Natural killer cell treated with Interleukin-12 subunit alpha and Interleukin-12 subunit beta and Interleukin-15 and Interleukin-18, amount 100 ng/mL, for 72 hours (primary cell): ENCODE measurements at places on chromosomes 7 and 10. TPM values are rescaled to one million over a fixed set of nuclear protein-coding genes. Genes with fewer than 3 reads are reported as not detected.

DNA sequence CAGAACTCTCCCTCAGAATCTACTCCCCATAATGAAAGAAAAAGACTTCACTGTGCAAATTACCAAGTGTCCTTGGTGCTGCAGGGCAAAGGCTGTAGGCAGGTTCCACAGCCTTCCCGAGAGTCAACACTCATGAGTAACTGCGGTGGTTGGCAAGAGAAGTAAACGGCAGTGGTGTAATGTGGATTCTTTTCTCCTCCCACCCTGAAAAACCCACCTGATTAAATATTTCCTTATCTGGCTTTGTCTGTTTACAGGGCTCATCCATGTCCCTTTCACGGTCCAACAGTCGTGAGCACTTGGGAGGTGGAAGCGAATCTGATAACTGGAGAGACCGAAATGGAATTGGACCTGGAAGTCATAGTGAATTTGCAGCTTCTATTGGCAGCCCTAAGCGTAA, 300.9 kb downstream of the BICC1 start:
- DNase-seq: no peak

DNA sequence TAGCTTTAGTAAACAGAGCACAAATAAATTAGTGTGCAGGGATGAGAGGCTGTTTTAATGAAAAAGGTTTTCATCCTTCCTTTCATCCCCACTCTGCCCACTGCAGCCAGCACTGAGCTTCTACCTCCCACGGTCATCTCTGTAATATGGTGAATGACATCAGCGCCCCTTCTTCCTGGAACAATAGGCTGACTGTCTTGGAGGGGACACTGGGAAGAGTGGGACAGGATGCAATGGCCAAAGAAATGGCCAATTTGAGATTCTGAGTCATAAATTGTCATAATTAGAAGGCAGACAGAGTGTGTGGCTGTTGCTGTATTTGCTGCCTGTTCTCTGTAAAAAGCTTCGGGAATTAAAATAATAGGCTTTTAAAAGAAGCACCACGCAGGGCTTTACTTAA, 126.7 kb upstream of the CALN1 start:
- DNase-seq: no peak

- DNase-seq: no peak
Measured at GRCh38 chr10:11442001-11442773, 169.3 kb downstream of the USP6NL start.

- no peak for DNase-seq
Measured at GRCh38 chr10:84244651-84245270, at the start of gene RGR. Gene RGR, plus strand, starts transcription at chr10:84245053. Its CDS starts 38 bp downstream, at chr10:84245091.

- no peak for DNase-seq
Measured at GRCh38 chr10:71094712-71095390, 117.5 kb upstream of the UNC5B start.

GRCh38 chr7:74606101-74606908, 51.2 kb upstream of the GTF2I start:
- DNase-seq: no peak

DNA sequence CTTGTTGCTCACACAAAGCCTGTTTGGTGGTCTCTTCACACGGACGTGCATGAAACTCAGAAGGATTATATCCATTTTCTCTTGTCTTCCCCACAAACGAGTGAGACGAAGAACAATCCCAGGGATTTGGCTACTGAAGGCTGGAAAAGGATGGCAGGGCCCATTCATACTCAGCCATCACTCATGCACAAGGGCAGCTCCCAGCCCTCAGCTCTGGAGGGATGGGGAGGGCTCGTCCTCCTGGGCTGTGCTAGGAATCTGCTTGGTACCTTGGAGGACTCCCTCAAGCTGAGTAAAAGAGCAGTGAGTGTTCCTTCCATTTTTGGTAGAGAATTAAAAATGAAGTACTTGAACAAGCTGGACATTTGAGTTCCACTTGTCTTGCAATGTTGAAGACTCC, 33.2 kb upstream of the RAB18 start:
- DNase-seq: no peak

The MUC3A gene
- total RNA-seq: not detected

The OR2A7 gene
- total RNA-seq: not detected

The NPSR1 gene
- total RNA-seq: not detected

The HNRNPH3 gene
- 113 TPM for total RNA-seq

The SAP25 gene
- 25.2 TPM for total RNA-seq

The PRR15 gene
- total RNA-seq: not detected

The BTAF1 gene
- total RNA-seq: 57.2 TPM

The GIMAP8 gene
- 13.7 TPM for total RNA-seq
